ENCODE measurements at places on chromosomes 6 and 20.

DNA sequence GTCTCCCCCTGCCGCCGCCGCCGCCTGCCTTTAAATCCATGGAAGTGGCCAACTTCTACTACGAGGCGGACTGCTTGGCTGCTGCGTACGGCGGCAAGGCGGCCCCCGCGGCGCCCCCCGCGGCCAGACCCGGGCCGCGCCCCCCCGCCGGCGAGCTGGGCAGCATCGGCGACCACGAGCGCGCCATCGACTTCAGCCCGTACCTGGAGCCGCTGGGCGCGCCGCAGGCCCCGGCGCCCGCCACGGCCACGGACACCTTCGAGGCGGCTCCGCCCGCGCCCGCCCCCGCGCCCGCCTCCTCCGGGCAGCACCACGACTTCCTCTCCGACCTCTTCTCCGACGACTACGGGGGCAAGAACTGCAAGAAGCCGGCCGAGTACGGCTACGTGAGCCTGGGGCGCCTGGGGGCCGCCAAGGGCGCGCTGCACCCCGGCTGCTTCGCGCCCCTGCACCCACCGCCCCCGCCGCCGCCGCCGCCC is 474 bp downstream of the CEBPB start:
- no peak for DNase-seq

DNA sequence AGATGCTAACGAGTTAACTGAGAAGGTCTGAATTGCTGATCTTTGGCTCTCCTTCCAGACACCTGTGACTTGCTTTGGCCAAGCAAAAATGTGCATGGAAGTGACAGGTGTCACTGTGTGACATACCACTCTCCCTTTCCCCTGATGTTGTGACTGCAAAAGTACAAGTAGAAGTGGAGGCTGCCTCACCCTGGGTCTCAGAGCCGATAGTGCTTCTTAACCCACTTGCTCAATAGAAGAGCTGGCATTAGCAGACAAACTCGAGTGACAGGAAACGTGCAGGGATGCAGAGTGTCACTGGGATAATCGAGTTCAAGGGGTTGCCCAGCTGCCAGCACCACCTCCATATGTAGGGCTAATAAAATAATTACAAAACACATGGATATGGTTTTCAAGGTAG is 16.4 kb upstream of the SPO11 start:
- peak; percentile 41 for DNase-seq

DNA sequence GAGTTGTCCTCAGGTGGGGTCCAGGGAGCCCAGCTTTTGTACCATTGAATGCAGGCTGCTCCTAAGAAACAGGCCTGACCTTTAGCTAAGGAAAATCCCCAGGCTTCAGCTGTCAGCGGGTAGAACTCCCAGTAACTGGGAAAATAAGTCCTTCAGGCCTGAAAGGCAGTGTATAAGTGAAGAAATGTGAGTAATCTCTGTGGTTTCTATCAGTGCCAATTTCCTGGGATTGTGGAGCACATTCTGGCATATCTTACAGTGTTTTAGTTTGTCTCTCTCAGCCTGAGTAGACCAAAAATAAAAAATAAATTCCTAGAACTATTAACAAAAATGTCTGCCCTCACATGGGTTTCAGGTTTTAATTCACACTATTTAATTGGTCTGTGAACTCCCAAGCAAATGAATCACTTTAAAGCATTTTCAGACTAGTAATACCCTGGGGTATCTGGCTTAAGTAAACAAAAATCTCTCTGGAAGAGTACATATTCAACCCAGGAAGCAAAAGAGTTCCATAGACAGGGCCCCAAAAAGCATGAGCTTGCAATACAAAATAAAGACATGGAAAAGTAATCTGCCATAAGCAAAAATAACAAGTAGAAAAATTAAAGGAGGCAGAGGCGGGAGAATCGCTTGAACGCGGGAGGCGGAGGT is 566.2 kb upstream of the NOX3 start:
- no peak for DNase-seq

GRCh38 chr6:134995536-134995935 is 45.6 kb upstream of the ALDH8A1 start:
- no peak for DNase-seq

DNA sequence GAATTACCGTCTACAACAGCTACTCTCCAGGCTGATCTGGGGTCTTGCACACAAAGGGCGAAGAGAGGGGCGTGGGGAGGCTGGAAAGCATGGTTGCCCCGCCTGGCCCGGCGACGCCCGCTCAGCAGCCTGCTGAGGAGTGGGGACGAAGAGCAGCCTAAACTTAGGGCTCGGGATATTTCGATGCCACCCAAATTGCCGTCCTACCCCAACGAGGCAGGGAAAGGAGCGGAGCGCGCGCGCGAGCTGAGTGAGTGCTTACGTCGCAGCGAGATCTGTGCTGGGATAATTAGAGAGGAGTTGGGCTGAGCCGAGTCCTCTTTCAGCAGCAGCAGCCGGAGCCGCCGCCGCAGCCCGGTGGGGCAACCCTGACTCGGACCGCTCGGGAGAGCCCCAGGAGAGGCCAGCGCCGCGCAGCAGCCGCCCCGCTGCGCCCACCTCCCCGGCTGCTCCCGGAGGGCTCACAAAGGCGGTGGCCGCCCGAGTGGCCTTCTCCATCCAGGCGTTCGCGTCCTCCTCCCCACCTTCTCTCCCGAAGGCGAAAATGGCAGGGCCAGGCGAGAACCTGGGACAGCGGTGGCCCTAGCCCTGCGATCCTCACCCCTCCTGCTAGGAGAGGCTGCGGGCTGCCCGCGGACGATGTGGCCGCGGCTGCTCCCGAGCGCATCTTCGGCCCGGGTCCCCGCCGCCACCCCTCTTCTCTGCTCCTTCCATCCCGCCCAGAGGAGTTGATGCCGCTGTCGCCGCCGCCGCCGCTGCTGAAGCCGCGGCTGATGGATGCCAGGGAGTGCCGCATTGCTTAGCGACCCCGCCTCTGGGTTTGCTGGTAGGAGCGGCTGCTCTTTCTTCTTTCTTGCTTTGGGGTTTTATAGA is at the start of gene CLVS2:
Gene CLVS2, plus strand, starts transcription at position 315 of the 873 bp plus-strand sequence. CDS start 1,543 bp downstream, outside the sequence.
- peak; percentile 66 for DNase-seq

- no peak for DNase-seq
Observed at GRCh38 chr6:43748765-43749164, 21.2 kb upstream of the VEGFA start.

- no peak for DNase-seq
Observed at GRCh38 chr20:45576995-45577394, 2.1 kb downstream of the WFDC8 start.

DNA sequence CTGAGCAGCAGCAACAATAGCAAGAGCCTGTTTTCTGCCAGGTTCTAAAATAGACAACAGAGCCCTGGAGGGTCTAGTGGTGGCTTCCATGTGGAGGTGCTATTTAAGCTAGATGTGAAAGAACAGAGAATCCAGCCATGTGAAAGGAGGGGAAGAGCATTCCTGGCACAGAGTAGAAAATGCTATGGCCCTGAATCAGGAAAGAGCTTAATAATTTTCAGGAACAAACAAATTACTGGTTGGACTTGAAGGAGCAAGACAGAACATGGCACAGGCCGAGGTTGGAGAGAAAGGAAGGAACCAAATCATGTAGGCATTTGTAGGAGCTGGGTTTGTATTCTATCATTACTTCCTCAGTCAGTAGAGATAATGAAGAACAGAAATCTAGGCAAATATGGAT is 98.3 kb downstream of the AIG1 start:
- no peak for DNase-seq

GRCh38 chr6:166707045-166707444 is 80.0 kb upstream of the RPS6KA2 start:
- peak; percentile 54 for DNase-seq

DNA sequence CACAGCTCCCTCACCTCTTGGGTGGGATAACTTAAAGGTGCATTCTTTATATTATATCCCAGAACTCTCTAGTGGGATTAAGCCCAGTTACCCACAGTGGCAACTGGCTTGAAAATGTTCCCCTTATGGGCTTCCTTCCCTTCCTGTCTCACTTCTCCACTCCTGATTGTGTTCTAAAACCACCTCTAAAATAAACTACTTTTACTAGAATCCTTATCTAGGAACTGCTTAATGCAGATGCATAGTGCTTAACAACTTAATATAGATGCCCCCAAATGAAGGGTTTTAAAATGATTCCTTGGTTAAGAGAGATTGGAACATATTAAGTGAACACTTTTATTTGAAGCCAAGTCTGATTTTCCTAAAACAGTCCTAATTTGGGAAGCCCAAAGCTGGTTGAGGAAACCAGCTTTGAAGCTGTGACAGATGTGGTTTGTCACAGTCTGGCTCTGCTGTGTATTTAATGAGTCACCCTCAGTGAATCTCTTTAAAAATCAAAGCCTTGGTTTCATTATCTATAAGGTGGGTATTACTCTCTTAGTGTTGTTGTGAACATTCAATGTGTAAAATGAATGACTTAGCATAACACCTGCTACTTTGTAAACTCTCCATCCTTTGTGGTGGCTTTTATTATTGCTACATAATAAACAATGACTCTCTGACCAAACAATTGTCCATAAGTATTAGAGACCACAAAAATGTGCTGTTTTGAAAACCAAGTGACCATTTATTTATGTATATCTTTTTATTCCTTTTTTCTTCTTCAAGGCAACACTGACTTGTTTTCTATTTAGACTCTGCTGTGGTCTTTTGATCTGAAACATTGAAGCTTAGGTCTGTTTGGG is 24.4 kb downstream of the PLCB1 start:
- DNase-seq: no peak

DNA sequence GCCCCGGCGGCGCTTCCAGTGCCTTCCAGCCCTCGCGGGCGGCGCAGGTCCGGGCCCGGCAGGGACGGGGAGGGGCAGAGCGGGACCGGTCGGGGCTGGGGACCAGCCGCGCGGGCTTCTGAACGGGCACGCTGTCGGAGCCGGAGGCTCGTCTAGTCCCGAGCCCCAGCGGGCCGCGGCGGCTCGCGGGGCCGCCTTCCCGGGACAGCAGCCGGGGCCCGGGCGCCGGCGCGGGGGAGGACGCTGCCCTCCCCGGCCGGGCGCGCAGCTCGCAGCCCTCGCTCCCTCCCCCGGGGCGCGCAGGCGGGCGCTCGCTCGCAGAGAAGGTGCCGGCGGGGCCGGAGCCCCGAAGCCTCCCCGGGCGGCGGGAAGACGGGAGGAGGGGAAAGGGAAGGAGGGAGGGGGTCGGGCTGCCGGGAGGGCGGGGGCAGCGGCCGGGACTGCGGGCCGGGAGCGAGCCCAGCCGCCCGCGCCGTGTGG is 696 bp upstream of the SIRPA start:
- DNase-seq: no peak

- DNase-seq: no peak
Observed at GRCh38 chr20:53957451-53958172, 112.8 kb downstream of the BCAS1 start.

Data from NCI-H524 (cell line).